ENCODE measurements at places on chromosomes 12 and 14. TPM values are rescaled to one million over a fixed set of nuclear protein-coding genes. Genes with fewer than 3 reads are reported as not detected.

Gene ALX1
- 2.3 TPM for total RNA-seq

Gene NIN
- 29.6 TPM for total RNA-seq

Gene MYBPC1
- not detected for total RNA-seq

Gene LMNTD1
- total RNA-seq = not detected

Gene DPPA3
- not detected for total RNA-seq

Gene POTEM
- total RNA-seq = not detected

Gene ALG10B
- total RNA-seq = 1.6 TPM

Gene DIP2B
- 20.4 TPM for total RNA-seq

Gene NINJ2
- not detected for total RNA-seq

Gene PTHLH
- not detected for total RNA-seq

Gene TAS2R50
- total RNA-seq = not detected

Gene ABHD12B
- 0.35 TPM for total RNA-seq

Gene GPX2
- total RNA-seq = not detected

Gene APOF
- total RNA-seq = not detected

Gene MMP19
- 37.5 TPM for total RNA-seq

Gene KCNK10
- not detected for total RNA-seq

Gene SSPN
- total RNA-seq = 10.1 TPM

Gene TAS2R42
- not detected for total RNA-seq

Gene MANSC4
- not detected for total RNA-seq

Gene PTPN21
- 10.1 TPM for total RNA-seq

Gene NID2
- total RNA-seq = 137 TPM
